ENCODE measurements at places on chromosomes 5 and 9. TPM values are rescaled to one million over a fixed set of nuclear protein-coding genes. Genes with fewer than 3 reads are reported as not detected.

KIF4B gene
- polyA plus RNA-seq, result 0.12 TPM

DNA sequence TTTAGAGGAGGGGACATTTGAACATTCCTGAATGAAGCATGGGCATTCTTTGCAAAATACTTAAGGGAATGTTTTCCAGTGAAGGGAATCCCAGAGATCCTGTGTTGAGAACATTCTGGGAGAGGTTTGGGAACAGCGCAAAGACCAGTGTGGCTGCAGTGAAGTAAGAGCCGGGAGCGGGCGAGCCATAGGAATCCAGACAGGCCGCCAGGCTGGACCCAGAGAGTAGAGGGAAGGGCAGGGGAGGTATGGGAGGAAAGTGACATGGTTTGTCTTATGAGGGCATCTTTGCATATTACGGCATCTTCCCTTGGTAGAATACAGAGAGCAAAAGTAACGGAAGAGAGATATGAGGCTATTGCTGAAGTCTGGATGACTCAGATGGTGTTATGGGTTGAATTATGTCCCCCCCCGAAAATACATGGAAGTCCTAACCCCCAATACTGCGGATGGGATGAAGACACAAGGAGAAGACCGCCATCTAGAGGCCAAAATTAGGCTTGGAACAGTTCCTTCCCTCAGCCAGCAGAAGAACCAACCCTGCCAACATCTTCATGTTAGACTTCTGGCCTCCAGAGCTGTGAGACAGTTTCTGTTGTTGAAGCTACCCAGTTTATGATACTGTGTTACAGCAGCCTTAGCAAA is 268.2 kb downstream of the MAST4 start:
- DNase-seq, result no peak

GRCh38 chr9:84296146-84296843 is 44.3 kb downstream of the SLC28A3 start:
- DNase-seq, result no peak

- no peak for DNase-seq
Observed at GRCh38 chr5:15737036-15737821, 237.2 kb downstream of the FBXL7 start.

GRCh38 chr9:101832486-101832885 is 94.0 kb upstream of the GRIN3A start:
- no peak for DNase-seq

DNA sequence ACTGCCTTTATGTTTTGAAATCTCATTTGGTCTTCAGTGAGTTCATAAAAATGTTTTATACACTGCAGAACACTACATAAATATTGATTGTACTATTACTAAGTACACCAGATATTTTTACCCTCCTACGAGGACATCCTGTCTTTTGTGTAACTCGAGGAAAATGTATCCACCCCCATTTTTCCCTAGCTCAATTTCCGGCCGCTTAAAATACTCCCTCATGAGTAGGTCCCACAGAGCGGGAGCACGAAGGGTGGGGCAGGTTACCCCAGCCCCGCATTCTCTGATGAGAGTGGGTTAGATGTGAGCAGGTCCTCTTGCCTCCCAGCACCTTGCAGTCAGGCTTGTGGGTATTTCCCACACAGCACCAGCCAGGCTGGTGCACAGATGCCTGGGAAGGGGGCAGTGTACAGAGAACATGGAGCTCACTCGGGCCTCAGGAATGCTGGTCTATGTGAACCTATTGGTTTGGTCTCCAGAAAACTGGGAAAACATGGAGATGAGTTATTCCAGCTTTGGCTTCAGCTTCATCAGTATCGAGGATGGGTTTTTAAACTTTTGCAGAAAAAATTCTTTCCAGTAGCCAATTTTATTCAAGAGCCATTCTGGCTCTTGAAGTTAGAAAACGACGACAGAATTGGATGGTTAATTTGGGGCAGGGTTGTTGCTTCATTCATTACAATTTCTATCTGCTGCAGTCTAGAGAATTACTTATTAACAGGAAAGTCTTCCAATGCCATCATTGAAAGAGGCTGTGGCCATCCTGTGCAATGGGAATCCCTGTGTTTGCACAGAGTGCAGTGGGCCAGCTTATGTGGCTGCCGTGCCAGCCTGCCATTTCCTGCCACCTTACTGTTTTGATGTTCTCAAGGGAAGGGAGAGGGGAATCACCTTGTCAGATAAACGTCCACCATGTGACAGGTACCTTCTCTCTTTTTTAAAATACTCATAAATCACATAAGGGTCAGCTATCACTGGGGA is 73.2 kb downstream of the WDR41 start:
- DNase-seq, result no peak

DNA sequence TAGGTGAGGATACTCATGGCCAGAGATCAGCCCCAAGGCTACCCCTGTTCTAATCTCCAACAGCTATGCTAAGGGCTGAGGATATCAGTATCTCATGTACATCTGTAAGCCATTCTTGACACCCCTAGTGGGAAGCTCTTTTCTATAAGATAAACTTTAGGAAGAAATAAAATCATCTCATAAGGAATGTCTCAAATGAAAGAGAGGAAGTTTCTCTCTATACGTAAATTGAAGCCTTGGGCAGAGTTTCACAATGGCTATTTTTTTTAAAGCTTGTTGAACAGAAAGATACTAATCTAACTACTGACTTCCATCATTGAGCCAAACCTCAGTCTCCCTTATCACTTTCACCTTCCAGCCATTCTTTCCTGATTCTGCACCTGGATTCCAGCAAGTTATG is 405.7 kb downstream of the PRR16 start:
- no peak for DNase-seq
